Fibroblast of lung (primary cell): ENCODE measurements at places on chromosomes 1 and 21.

GRCh38 chr1:6037338-6037762 is 8.3 kb upstream of the KCNAB2 start:
- DNase-seq, result no peak
- no peak overlapping the region for H3K27ac ChIP-seq
- H3K4me1 ChIP-seq, result no peaks in the 10 kb centered on the region
- H3K27me3 ChIP-seq, result no peaks in the 10 kb centered on the region
- H3K36me3 ChIP-seq, result no peaks in the 10 kb centered on the region

DNA sequence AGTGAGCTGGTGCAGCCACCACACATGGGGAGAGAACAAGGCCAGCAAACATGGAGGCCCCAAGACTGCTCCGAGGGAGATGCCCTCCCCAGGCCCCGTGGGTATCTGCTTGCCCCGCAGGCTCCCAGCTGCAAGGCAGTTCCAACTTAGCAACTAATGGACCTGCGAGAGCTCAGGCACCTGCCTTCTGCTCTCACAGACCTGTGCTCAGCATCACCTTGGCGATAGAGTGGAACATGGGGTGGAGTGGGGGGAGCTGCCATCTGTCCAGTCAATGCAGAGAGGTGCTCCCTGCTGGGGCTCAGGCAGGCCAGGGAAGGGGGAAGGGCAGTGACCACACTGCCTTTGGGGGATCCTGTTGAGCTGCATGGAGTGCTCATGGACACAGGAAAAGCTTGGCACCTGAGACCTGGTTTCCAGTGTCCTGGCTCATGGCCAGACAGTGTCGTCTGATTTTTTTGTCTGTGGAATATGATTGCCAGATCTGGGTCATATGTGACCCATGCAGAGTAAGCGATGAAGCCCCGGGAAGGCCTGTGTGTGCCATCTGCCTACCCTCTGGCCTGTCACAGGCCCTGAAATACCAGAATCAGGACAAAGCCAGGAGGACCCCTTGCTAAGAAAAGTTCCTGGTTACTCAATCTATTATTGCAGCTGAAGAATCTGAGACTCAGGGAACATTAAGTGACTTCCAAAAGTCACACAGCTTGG is 39.9 kb upstream of the TENT5C start:
- H3K4me1 ChIP-seq, result no peaks in the 10 kb centered on the region
- no peak overlapping the region for H3K27ac ChIP-seq
- H3K36me3 ChIP-seq, result no peaks in the 10 kb centered on the region
- DNase-seq, result no peak
- peaks cover 15% of the 10 kb centered on the region for H3K27me3 ChIP-seq

GRCh38 chr1:8094481-8095241 is 68.6 kb upstream of the ERRFI1 start:
- H3K27me3 ChIP-seq, result no peaks in the 10 kb centered on the region
- DNase-seq, result peak; percentile 90
- no peaks in the 10 kb centered on the region for H3K36me3 ChIP-seq
- H3K27ac ChIP-seq, result peak overlapping the region; percentile 93
- peaks cover 45% of the 10 kb centered on the region for H3K4me1 ChIP-seq

- no peaks in the 10 kb centered on the region for H3K4me1 ChIP-seq
- no peak for DNase-seq
- no peaks in the 10 kb centered on the region for H3K36me3 ChIP-seq
- H3K27me3 ChIP-seq, result no peaks in the 10 kb centered on the region
These were observed at the start of gene UBASH3A for GRCh38 chr21:42403611-42404231. UBASH3A (plus strand) TSS chr21:42403902; CDS start chr21:42403946, 44 bp downstream.

DNA sequence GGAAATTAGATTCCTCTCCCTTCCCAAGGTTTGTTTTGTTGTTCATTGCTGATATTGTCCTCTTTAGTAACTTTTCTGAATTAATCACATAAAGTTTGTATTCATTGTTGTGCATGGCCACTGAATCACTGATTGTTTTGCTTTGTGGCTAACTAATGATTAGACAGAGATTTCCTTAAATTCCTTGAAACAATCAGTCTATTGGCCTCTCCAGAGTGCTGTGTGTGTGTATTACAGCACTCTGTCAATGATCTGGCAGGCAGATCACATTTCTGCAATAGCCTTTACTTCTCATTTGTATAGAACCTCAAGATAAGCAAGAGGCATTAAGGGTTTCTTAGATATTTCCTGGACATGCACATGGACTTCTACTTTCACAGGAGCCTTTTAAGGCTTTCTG is 78.6 kb downstream of the DUSP10 start:
- H3K36me3 ChIP-seq, result no peaks in the 10 kb centered on the region
- DNase-seq, result peak; percentile 19
- H3K4me3 ChIP-seq, result no peak overlapping the region
- H3K27me3 ChIP-seq, result no peaks in the 10 kb centered on the region
- H3K4me1 ChIP-seq, result no peaks in the 10 kb centered on the region
- no peak overlapping the region for H3K27ac ChIP-seq

DNA sequence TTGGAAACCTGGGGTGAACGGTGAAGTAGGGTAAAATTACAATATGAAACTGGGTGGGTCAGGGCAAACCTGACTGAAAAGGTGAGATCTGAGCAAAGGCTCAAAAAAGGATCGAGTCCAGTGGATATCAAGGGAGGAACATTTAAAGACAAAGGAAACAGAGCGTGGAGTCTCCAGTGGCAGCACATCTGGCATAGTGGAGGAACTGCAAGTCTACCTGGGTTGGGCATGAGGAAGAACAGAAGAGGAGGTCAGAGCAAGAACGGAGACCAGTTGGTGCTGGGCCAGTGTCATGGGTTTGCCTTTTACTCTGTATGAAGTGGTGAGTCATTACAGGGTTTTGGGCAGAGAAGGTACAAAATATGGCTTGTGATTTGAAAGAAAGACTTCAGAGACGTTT is 163.7 kb downstream of the NTPCR start:
- no peaks in the 10 kb centered on the region for H3K27me3 ChIP-seq
- H3K36me3 ChIP-seq, result no peaks in the 10 kb centered on the region
- peak overlapping the region; percentile 73 for H3K27ac ChIP-seq

- no peaks in the 10 kb centered on the region for H3K36me3 ChIP-seq
- H3K4me3 ChIP-seq, result no peak overlapping the region
- DNase-seq, result no peak
These were observed 12.6 kb upstream of the CHI3L2 start for GRCh38 chr1:111214884-111215283.

DNA sequence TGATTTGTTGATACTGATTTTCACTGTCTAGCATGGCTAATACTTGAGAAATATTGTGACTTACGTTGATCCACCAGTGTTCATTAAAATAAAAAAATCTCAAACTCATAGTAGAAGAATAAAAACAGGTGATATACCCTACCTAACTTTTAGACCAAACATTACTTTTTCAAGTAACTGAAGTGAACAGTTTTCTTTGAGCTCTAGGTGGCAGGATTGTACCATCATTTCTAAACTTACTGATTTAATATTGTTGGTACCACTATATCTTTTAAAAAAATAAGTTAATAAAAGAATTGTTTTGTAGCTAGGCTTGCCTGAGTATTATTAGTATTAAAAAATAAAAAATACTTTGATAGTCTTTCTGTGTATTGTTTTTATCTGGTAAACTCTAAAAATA is 21.5 kb downstream of the CDC73 start:
- DNase-seq, result peak; percentile 51
- H3K4me1 ChIP-seq, result no peaks in the 10 kb centered on the region
- peaks cover 5% of the 10 kb centered on the region for H3K36me3 ChIP-seq
- H3K27ac ChIP-seq, result no peak overlapping the region

DNA sequence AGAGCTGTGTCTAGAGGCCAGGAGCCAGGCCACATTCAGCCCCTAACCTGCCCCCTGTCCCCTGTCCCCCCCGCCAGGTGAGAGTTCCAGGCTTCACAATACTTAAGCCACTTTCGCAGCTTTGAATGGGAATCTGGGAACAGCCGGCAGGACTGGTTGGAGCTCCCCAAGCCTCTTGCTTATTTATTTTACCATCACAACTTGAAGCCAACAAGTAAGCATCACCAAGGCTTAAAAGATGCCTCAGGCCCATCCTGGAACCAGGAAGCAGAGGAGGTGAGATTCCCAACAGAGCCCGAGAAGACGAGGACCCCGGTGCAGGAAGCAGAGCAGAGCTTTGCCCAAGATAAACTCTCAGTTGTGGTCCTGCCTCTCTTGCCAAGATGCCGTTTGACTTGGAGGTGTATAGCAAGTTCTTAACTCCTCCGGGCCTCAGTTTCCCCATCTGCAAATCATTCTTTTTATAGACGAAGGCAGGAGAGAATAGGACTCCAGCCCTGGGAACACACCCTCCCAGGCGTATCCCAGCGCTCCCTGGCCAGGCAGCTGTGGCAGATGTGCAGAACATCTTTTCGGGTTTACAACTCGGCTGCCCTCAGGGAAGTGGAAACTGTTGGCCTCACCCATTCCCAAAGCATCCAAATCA is 66.8 kb upstream of the SLC25A33 start:
- H3K4me3 ChIP-seq, result no peak overlapping the region
- H3K36me3 ChIP-seq, result no peaks in the 10 kb centered on the region
- DNase-seq, result no peak
- no peak overlapping the region for H3K27ac ChIP-seq
- peaks cover 12% of the 10 kb centered on the region for H3K27me3 ChIP-seq

GRCh38 chr1:85448358-85448757 is 16.6 kb downstream of the DDAH1 start:
- peak; percentile 67 for DNase-seq
- H3K27ac ChIP-seq, result peak overlapping the region; percentile 26
- peaks cover 17% of the 10 kb centered on the region for H3K4me1 ChIP-seq

GRCh38 chr1:55060133-55060999 is 21.0 kb downstream of the PCSK9 start:
- no peak for DNase-seq
- no peak overlapping the region for H3K27ac ChIP-seq
- peaks cover 2% of the 10 kb centered on the region for H3K27me3 ChIP-seq
- H3K4me1 ChIP-seq, result no peaks in the 10 kb centered on the region
- no peaks in the 10 kb centered on the region for H3K36me3 ChIP-seq

DNA sequence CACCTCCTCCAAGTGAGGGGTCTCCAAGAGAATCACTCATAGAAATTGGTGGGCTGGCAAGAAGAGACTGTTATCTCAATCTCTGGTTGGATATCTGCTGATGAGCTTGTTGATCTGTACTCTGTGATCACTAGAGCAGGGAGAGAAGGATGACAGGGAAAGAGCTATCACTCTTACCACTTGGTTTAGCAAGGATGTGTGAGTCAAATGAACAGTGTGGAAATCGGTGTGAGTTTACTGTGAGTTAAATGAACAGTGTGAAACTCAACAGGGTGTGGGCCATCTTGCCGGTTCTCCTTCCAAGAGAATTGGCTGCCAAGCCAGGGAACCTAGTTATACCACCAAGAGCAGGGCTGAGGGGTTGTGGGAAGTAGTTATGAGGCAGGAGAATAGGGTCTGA is 33.3 kb upstream of the CD1D start:
- DNase-seq, result no peak
- no peak overlapping the region for H3K4me3 ChIP-seq
- no peaks in the 10 kb centered on the region for H3K4me1 ChIP-seq
- no peaks in the 10 kb centered on the region for H3K27me3 ChIP-seq
- H3K36me3 ChIP-seq, result no peaks in the 10 kb centered on the region

- no peak overlapping the region for H3K27ac ChIP-seq
- no peaks in the 10 kb centered on the region for H3K36me3 ChIP-seq
- peaks cover 4% of the 10 kb centered on the region for H3K27me3 ChIP-seq
- peak; percentile 8 for DNase-seq
These were observed 6.2 kb downstream of the DNMT3L start for GRCh38 chr21:44255511-44255981.

GRCh38 chr21:33262921-33263320 is 3.2 kb upstream of the IL10RB start:
- no peak overlapping the region for H3K4me3 ChIP-seq
- peaks cover 7% of the 10 kb centered on the region for H3K4me1 ChIP-seq
- H3K36me3 ChIP-seq, result no peaks in the 10 kb centered on the region
- H3K27me3 ChIP-seq, result no peaks in the 10 kb centered on the region

DNA sequence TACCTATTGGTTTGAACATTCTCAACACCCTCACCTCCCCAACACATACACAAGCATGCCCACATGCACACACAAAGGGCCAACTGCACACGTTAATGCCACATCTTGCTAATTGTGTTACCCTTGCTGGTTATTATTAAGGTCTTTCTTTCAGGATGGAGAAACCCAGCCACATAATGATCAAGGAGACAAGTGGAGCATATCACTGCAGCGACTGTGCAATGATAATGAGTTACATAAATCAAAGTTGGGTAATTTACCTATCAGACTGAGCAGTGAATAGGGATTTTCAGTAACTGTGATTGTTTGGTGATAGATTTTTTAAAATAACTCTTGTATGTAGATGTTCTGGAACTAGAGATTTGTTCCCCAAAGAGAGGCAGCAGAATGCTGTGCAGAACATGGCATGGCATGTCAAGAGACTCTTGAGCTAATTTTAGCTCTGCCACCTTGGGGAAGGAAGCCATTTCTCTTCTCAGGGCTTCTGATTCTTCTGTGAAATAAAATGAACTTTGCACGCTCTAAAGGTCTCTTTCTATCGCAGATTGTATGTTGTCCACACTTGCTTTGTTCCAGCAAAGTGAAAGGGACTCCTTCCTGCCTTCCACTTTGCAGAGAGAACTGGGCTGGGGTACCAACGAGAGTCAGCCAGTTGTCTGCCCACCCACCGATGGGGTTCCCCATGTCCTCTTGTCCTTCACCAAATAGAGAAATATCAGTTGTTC is 126.0 kb upstream of the CAMK1G start:
- no peaks in the 10 kb centered on the region for H3K4me1 ChIP-seq
- H3K4me3 ChIP-seq, result no peak overlapping the region
- no peak overlapping the region for H3K27ac ChIP-seq
- H3K27me3 ChIP-seq, result no peaks in the 10 kb centered on the region

- peaks cover 7% of the 10 kb centered on the region for H3K27me3 ChIP-seq
- H3K27ac ChIP-seq, result no peak overlapping the region
- no peaks in the 10 kb centered on the region for H3K36me3 ChIP-seq
- no peak for DNase-seq
- H3K4me3 ChIP-seq, result peak overlapping the region; percentile 48
These were observed 50.5 kb downstream of the RASSF5 start for GRCh38 chr1:206557636-206558473.

DNA sequence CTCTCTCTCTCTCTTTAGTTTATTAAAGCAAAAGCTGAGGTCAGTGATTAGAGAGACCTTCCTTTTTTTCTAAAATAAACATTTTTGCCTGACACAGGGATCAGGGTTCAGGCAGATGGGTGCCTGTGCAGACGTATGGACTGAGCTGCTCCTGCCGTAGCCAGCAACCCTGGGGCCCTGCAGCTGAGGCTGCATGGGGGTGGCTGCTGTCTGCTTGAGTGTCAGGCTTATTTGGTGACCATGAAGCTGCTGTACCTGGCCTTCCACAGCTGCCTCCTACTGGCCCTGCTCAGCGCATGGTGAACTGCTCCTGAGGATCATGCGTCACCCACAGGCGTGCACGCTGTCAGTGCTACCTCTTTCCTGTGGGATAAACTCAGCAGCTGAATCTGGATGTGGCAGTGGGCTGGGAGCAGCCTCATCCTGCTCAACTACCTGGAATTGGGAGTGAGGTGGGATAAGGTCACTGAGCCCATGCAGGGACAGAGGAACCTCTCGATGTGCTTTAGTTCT is 35.1 kb downstream of the GNG4 start:
- no peak overlapping the region for H3K27ac ChIP-seq
- no peaks in the 10 kb centered on the region for H3K4me1 ChIP-seq
- H3K36me3 ChIP-seq, result no peaks in the 10 kb centered on the region
- H3K4me3 ChIP-seq, result no peak overlapping the region
- DNase-seq, result no peak
